ENCODE measurements at places on chromosomes 6 and 20. TPM values are rescaled to one million over a fixed set of nuclear protein-coding genes. Genes with fewer than 3 reads are reported as not detected.

The RHAG gene
- total RNA-seq: not detected

The KCNQ5 gene
- total RNA-seq: not detected

The SLC44A4 gene
- under 0.01 TPM for total RNA-seq

The RAD21L1 gene
- total RNA-seq: under 0.01 TPM

The EPPIN gene
- total RNA-seq: not detected

The PRICKLE4 gene
- total RNA-seq: 1.3 TPM

The NKX2-2 gene
- total RNA-seq: not detected

The ENPP5 gene
- not detected for total RNA-seq

The ECT2L gene
- total RNA-seq: not detected

The MDFI gene
- 42.9 TPM for total RNA-seq

The PIGU gene
- 6.5 TPM for total RNA-seq

The HS3ST5 gene
- total RNA-seq: not detected

The ERVFRD-1 gene
- total RNA-seq: not detected

The RIPPLY2 gene
- total RNA-seq: not detected

The NDUFAF5 gene
- total RNA-seq: 15.2 TPM

The FOXQ1 gene
- not detected for total RNA-seq

The HLA-G gene
- total RNA-seq: not detected

The IPCEF1 gene
- 0.09 TPM for total RNA-seq

The VSTM2L gene
- 0.27 TPM for total RNA-seq

The NKAIN2 gene
- under 0.01 TPM for total RNA-seq

The LIN28B gene
- total RNA-seq: not detected

The SLC2A10 gene
- 12.6 TPM for total RNA-seq

The SALL4 gene
- total RNA-seq: under 0.01 TPM

The GATA5 gene
- not detected for total RNA-seq

The MPIG6B gene
- total RNA-seq: not detected

The SLC4A11 gene
- 4.1 TPM for total RNA-seq

The IDH3B gene
- 134 TPM for total RNA-seq

The MYO6 gene
- total RNA-seq: 31.9 TPM

The ANKRD6 gene
- total RNA-seq: 3.9 TPM

The SPAG4 gene
- 23.5 TPM for total RNA-seq

The PLEKHG1 gene
- 19.3 TPM for total RNA-seq

The TUBB2A gene
- total RNA-seq: 102 TPM

The TREML4 gene
- not detected for total RNA-seq

The BCLAF1 gene
- 116 TPM for total RNA-seq

The FAM217A gene
- not detected for total RNA-seq

The C6orf15 gene
- total RNA-seq: not detected

The SNAP91 gene
- not detected for total RNA-seq

The ATAT1 gene
- 3.1 TPM for total RNA-seq

The GPR6 gene
- total RNA-seq: not detected

The TMEM151B gene
- not detected for total RNA-seq

The GOPC gene
- 33.1 TPM for total RNA-seq

The HMGCLL1 gene
- under 0.01 TPM for total RNA-seq

The PBOV1 gene
- not detected for total RNA-seq

The TSBP1 gene
- total RNA-seq: under 0.01 TPM

The C6orf163 gene
- total RNA-seq: 2.1 TPM

The PCK1 gene
- total RNA-seq: not detected

The HLA-A gene
- total RNA-seq: 595 TPM

The CYP39A1 gene
- total RNA-seq: 0.09 TPM

The AURKA gene
- total RNA-seq: 39.9 TPM

The MCCD1 gene
- total RNA-seq: not detected

The KCNB1 gene
- total RNA-seq: under 0.01 TPM

The PAX1 gene
- total RNA-seq: not detected

The MTHFD1L gene
- total RNA-seq: 67.1 TPM

The FAM184A gene
- total RNA-seq: 0.18 TPM

The ZNF341 gene
- total RNA-seq: 1.1 TPM

The C6orf58 gene
- not detected for total RNA-seq

The PPP1R16B gene
- 135 TPM for total RNA-seq

Measured in endothelial cell of coronary artery (primary cell).